ENCODE measurements at places on chromosomes 4 and X.

- DNase-seq = no peak
Measured at GRCh38 chr4:101102114-101102742, 245.1 kb downstream of the PPP3CA start.

- no peak for DNase-seq
Measured at GRCh38 chr4:41727861-41728572, 20.5 kb downstream of the PHOX2B start.

GRCh38 chrX:13786048-13786447, 30.8 kb downstream of the GPM6B start:
- DNase-seq = no peak

DNA sequence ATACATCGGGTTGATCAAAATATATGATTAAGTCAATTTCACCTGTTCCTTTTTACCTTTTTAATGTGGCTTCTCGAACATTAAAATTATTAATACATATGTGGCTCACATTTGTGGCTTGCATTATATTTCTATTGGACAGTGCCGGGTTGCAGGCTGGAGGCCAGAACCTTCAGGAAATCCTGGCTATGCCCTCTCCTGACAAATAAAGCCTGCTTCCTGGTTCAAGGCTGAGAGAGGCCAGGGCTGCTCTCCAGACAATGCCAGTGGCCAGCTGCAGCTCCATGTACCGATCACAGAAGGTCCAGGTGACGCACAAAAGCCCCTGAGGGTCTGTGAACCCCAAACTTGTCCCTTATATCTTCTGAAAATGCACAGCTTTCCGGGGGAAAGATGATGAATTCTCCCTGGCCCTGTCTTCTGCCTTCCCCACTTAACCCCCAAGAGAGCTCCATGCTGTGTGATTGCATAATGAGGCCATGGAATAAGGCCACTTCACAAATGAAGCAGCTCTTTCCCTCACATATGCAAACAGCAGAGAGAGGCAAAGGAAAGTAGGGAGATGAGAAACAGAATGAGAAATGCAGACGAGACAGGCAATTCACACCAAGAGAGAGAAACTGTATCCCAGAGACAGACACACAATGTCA, 241.2 kb downstream of the BCOR start:
- no peak for DNase-seq

DNA sequence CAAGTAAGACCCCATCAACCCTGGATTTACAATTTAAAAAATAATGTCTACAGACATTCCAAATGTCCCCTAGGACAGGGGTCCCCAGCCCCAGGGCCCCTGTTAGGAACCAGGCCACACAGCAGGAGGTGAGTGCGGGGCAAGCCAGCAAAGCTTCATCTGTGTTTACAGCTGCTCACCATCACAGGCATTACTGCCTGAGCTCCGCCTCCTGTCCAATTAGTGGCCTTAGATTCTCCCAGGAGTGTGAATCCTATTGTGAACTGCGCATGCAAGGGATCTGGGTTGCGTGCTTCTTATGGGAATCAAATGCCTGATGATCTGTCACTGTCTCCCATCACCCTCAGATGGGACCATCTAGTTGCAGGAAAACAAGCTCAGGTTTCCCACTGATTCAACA, 146.1 kb downstream of the ATP10D start:
- no peak for DNase-seq

DNA sequence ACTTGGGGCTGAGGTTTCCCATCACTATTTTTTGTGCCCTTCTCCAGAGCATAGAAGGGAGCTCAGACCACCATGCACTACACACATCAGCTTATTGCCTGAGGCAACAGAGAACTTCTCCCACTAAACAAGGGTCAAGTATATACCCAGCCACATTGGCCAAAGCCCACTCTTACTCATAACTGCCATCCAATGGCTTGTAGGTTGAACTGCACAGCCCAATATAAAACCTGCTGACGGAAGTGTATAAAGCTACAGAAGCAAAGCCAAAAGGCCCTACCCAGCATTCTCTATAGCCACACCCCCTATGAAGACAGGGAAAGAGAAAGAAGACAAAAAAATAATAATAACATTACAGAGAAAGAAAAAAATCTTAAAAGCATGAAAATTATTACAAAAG, 139.7 kb downstream of the LRBA start:
- DNase-seq = no peak

- DNase-seq = no peak
Measured at GRCh38 chr4:58734030-58734674, 1624.0 kb upstream of the IGFBP7 start.

GRCh38 chr4:114512595-114513295, 85.9 kb upstream of the UGT8 start:
- no peak for DNase-seq

- DNase-seq = no peak
Measured at GRCh38 chr4:5237086-5237660, 185.9 kb downstream of the STK32B start.

- DNase-seq = no peak
Measured at GRCh38 chr4:8674311-8674885, 81.8 kb downstream of the CPZ start.

DNA sequence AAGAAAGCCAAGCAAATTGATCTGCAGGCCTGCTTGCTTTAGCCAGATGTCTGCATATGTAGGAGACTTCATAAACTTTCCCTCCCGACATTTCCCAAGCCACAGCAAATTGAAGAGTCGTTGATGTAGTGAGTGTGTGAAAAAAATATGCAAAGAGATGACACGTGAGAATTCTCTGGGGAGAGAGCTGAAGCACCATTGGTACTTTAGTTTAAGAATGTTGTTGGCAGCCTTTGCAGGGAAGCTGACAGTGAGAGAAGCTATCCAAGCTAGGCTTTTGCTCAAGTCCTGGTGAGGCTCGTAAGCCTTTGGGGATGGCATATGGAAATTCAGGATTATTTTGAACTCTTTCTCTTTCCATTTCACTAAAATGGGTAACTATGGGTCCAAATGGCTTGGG, 87.5 kb downstream of the GLRA2 start:
- DNase-seq = no peak

- no peak for DNase-seq
Measured at GRCh38 chr4:118989098-118990080, 100.7 kb downstream of the SYNPO2 start.

GRCh38 chr4:6225469-6225868, 25.1 kb upstream of the JAKMIP1 start:
- DNase-seq = no peak
